ENCODE measurements at places on chromosomes 13 and 19. TPM values are rescaled to one million over a fixed set of nuclear protein-coding genes. Genes with fewer than 3 reads are reported as not detected.

DZIP1 gene
- total RNA-seq = 17.8 TPM

HIPK4 gene
- total RNA-seq = not detected

NACC1 gene
- total RNA-seq = 72.0 TPM

GADD45GIP1 gene
- 17.6 TPM for total RNA-seq

OVOL3 gene
- not detected for total RNA-seq

GAPDHS gene
- total RNA-seq = not detected

PEAK3 gene
- total RNA-seq = 1.0 TPM

MOB3A gene
- total RNA-seq = 59.0 TPM

ERCC2 gene
- 23.8 TPM for total RNA-seq

HCN2 gene
- 0.40 TPM for total RNA-seq

DNA sequence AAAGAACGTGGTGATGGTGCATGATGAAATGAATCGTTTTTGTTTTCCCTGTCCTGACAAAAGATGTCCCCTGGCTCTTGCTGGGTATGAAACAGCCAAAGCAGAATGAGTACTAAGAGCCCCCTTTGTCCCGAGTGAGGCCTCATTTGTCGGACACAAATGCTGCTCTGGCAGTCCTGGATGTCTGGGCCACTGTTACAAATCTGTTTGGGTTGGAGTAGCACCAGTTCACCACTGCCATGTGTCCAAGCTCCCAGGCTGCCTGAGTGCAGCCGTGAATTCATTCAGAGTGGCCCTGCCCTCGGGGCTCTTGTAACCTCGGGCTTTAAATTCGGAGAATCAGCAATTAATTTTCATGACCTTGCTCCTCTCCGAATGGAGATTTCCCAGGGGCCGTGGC lies 182.4 kb downstream of the NUFIP1 start:
- DNase-seq = no peak

- no peak for DNase-seq
Observed at GRCh38 chr19:24081056-24081455, 5.9 kb upstream of the ZNF254 start.

DNA sequence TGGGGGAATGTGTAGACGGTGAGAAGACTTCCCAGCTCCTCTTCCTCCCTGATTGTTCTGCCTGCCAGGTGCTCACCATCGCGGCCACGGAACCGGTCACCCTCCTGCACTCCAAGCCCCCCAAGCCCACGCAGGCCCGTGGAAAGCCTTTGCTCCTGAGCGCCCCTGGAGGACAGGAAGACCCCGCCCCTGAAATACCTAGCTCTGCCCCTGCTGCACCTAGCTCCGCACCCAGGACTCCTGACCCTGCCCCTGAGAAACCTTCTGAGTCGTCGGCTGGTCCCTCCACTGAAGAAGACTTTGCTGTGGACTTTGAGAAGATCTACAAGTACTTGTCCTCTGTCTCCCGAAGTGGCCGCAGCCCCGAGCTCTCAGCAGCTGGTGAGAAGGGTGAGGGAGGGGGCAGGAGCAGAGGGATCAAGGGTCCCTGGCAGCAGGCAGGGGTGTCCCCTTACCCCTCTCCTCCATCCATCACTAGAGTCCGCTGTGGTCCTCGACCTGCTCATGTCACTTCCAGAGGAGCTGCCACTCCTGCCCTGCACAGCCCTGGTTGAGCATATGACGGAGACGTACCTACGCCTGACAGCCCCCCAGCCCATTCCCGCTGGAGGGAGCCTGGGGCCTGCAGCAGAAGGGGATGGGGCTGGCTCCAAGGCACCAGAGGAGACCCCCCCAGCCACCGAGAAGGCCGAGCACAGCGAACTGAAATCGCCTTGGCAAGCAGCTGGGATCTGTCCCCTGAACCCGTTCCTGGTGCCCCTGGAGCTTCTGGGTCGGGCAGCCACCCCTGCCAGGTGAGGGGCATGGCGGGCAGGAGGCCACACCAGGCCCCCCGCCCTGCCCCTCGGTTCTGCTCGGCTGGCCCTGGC lies 2.1 kb downstream of the SNAPC2 start:
- no peak for DNase-seq

DNA sequence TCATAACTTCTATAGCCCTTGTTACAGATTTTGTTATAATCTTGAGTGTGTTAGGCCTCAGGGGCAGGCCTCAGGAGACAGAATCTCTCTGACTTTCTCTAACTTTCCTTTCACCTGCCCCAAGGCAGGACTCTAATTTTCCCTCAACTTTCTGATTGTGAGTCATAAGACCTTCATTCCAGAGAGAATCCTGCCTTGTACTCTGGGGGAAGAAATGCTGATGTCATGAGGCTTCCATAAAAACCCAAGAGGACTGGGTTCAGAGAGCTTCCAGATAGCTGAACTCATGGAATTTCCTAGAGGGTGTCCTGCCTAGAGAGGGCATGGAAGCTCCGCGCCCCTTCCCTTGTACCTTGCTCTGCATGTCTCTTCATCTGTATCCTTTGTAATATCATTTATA lies 5.3 kb upstream of the KBTBD6 start:
- DNase-seq = no peak

- peak; percentile 57 for DNase-seq
Observed at GRCh38 chr19:12778017-12778904, 2.9 kb upstream of the HOOK2 start.

DNA sequence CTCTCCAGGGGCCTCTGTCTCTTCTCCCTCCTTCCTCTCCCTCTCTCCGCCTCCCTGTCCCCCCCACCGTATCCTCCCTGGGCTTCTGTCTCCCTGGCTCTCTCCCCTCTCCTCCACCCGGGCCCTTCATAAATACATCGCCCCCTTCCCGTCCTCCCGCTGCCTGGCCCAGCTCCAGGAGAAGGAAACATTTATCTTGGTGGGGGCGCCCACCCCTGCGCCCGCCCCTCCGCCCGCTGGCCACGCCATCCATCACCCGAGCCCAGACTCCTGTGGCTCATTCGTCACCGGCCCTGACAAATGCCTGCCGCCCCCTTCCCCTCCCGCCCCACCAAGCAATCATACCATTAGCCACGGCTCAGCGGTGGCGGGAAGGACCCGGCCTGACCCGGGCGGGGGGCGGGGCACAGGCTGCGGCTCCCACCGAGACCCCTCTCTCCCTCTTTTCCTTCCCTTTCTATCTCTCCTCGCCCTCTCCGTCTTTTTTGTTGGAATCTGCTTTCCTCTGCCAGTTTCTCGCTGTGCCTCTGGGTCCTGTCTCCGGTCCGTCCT lies 2.6 kb upstream of the MEIS3 start:
- DNase-seq = no peak

GRCh38 chr19:18202778-18203407 lies 949 bp downstream of the RAB3A start:
- no peak for DNase-seq

GRCh38 chr13:75470676-75471075 lies 11.3 kb downstream of the TBC1D4 start:
- no peak for DNase-seq

- peak; percentile 70 for DNase-seq
Observed at GRCh38 chr19:56765137-56765536, 75.4 kb downstream of the PEG3 start.

DNA sequence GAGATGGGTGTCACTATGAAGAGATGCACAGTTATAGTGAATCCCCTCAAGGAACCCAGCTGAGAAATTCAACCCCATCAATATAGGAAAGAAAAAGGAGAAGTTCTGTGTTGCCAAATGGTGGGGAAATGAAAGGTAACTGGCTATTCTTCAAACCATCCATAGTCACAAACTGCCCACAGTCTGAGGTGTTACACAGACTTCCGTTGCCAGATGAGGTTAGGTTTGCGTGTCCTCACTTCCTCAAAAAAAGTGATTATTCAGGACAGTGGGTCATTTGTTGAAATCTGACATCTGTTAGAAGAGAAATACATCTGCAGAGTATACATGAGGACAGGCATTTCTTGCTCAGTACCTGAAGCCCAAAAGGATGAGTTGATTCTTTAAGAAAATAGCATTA lies 9.0 kb downstream of the SIGLEC5 start:
- DNase-seq = no peak

GRCh38 chr13:112132619-112133018 lies 65.7 kb downstream of the SOX1 start:
- DNase-seq = no peak

GRCh38 chr19:41530761-41531301 lies 45.1 kb upstream of the CEACAM21 start:
- DNase-seq = peak; percentile 44

DNA sequence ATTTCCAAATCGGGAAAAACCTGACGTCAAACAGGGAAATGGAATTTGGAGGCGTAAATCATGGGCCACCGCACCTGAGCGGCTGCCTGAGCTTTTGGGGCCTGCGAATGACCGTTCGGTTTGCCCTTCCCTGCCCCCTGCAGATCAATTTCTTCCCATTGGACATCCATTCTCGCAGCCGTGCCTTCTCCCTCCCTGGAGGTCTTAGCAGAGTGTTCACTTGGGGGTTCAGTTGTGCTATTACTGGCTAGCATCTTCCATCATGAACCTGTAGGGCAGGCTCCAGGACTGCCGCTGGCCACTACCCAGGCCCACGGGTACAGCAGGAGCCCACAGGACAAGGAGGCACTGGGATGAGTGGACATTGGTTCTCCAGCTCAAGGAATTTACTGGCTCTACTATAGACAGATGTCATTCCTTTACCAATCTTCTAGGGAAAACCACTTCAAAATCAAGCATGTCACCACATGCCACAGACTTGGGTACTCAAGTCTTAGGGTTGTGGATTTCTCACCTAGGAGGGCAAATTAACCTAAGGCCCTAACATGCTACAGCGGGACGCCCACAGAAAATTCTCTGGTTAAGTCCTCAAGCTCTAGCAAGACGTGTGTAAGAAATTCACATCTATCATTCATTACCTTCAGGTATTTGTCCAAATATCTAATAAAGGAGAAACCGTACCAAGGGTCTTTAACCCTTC lies 75.5 kb downstream of the COL4A1 start:
- peak; percentile 6 for DNase-seq

DNA sequence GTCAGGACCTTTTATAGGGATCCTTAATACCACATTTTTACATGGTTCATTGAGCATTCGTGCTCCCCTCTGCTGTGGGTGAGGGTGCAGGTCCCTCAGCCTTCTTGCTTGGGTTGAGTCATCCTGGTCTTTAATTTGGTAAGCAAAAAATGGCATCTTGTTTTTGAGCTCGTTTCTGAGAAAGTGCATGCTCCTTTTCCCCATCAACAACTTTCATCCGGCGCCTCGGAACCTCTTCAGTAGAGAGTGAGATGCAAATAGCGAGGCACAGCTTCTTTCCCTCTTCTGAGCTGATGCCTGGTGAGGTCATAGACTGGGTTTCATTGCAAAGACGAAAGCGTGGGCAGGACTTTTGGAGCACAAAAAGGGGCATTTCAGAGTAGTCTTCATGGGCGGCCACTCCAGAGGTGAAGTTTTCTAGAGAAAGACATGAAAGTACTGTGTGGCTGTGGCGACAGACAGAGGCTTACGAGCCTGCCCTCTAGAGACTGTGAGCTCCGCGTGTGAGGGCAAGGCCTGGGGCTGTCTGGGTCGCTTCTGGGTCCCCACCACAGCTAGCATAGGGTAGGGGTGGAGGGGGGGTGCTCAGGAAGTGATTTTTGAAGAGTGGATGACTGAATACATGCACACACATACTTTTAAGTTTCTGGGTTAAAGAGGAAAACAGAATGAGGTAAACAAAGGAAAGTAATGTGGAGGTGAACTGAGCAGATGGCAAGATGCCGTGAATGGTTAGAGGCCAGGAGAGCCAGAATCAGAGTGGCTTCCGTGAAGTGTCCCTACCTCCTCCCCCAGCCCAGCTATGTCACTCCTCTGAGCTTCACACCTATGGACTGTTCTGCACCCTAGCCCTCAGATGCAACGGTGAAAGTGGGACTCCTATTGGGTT lies 44.3 kb downstream of the BBC3 start:
- no peak for DNase-seq

GRCh38 chr19:10214784-10215183 lies 16.3 kb downstream of the S1PR2 start:
- no peak for DNase-seq

- DNase-seq = no peak
Observed at GRCh38 chr13:99045396-99045795, 67.5 kb upstream of the DOCK9 start.

- peak; percentile 96 for DNase-seq
Observed at GRCh38 chr19:33804021-33804799, 7.5 kb downstream of the KCTD15 start.

DNA sequence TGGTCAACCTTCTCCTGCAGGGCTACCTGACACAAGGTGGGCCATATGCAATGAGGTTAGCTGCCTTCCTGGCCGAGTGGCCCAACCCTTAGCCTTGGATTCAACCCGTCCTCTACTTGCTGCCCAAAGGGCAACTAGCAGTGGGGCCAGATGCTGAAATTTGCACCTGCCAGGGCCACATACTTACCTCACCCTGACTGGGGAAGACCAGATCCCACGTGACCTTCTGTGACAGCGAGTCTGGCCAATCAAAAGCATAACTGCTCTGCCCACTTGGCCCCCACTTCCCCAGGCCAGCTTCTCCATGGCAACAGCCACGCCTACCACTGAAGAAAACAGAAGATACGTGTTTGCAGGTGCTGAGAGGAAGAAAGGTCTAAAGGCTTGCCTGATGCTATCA lies 10.9 kb downstream of the PEG3 start:
- DNase-seq = no peak

- no peak for DNase-seq
Observed at GRCh38 chr19:20412846-20413245, 152.7 kb downstream of the ZNF737 start.

GRCh38 chr19:13885826-13886365 lies 9.0 kb downstream of the NANOS3 start:
- no peak for DNase-seq

- DNase-seq = no peak
Observed at GRCh38 chr19:28425046-28425931, 787.7 kb downstream of the UQCRFS1 start.

DNA sequence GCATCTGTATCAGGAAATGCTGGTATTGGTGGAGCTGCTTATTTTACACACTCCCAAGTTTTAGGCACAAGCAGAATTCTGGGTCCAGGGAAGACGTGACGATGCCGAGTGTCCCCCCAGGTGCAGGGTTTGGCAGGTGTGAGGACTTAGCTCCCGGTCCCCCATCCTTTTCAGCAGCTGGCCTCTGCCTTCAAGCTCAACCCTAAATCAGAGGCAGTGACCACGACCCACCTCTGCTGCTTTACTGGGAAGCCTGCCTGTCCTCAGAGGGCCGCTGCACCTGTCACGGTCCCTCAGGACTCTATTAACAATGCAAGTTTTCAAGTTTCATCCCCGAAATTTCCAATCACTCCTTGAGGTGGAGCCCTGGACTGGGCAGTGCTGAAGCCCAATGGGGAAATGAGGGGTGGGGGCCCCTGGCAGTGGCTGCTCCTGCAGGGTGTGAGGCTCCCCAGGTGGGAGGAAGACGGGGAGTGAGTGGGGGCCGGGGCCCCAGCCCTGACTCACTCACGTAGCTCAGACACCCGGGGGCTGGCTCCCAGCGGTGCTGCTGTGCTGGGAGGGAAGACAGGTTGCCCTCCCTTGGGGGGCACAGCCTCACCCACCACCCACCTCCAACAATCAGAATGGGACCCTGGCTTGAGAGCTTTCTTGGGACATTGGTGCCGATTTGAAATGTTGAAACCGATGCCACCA lies 92.6 kb upstream of the MCF2L start:
- DNase-seq = no peak

GRCh38 chr13:88656751-88657150 lies 985.6 kb downstream of the SLITRK5 start:
- DNase-seq = no peak
